ENCODE measurements at places on chromosomes 5 and 9.

- DNase-seq: no peak
Measured at GRCh38 chr9:110808599-110808980, 140.0 kb downstream of the MUSK start.

GRCh38 chr9:134210511-134210907, 46.1 kb upstream of the RNU6ATAC start:
- DNase-seq: no peak

GRCh38 chr9:122389799-122390481, 19.1 kb downstream of the PTGS1 start:
- DNase-seq: no peak

GRCh38 chr9:129497005-129497812, 123.7 kb downstream of the C9orf50 start:
- no peak for DNase-seq

DNA sequence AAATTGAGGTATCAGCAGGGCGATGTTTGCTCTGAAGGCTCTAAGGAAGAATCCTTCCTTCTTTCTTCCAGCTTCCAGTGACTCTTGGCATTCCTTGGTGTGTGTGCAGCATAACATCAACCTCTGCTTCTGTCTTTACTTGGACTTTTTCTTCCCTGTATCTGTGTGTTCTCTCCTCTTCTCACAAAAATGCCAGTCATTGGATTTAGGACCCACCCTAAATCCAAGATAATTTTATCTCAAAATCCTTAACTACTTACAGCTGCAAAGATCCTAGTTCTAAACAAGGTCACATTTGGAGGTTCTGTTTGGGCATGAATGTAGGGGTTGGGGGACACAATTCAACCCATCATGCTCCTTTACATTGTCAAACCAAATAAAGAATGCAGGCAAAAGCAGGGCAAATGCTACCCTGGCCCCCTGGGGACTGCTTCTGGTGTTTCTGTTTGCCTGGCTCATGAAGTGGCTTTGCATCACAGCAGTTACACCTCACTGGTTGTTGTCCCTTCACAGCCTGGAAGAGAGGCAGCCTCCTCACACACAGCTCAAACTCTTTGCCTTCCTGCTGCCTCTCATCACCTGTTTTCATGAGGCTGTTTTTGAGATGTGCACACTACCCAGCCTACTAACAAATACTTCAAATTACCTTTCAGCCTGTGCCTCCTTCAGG, 64.8 kb upstream of the PLCXD3 start:
- DNase-seq: no peak

DNA sequence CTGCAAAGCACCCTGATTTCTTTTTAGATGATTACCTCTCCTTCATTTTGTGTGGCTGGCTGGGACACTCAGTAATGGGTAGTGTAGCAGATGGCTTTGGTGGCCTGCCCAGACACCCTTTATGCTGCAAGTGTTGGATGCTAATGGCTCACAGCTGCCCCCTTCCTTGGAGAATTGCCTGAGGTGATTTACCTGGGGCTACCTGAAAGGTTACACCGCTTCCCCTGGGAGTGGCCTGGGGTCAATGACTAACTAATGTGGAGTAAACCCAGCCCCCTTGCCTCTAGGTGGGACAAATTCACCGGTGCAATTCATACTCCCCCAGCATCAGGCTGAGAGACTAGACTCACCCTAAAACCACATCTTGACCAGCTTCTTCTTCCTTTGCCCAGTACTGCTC, 23.5 kb upstream of the HAND1 start:
- no peak for DNase-seq

DNA sequence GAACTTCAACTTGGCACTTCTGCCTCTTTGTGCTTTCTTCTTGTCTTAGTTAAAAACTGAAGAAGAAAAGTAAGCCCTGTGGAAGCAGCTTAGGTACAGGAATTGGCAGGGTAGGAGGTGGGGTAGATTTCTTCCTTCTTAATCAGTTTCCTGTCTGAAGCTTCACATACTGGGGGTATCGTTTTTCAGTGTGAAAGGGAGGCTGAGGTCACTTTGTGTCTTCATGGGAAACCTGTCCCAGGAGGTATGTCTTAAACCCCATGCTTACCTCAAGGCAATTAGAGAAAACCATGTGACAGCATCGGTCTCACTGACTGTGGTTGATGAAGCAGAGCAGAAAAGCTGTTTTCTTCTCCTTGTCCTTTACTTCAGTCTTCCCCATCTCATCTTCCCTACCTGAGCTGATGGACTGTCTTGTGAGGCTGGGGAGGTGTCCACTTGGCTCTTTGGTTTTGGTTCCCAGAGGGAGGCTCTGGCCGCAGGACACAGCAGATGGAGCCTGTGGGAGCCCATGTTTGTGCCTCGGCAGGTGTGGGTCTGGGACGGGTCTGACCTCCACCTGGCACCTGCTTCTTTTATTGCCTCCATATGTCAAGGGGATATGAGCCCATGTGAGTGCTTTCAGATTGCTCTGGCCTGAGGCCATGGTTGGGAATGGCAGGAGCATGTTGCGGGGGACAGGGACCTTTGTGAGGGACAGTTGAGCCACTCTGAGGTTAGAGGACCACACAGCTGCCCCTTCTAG, 47.0 kb downstream of the SH3GL2 start:
- DNase-seq: no peak

DNA sequence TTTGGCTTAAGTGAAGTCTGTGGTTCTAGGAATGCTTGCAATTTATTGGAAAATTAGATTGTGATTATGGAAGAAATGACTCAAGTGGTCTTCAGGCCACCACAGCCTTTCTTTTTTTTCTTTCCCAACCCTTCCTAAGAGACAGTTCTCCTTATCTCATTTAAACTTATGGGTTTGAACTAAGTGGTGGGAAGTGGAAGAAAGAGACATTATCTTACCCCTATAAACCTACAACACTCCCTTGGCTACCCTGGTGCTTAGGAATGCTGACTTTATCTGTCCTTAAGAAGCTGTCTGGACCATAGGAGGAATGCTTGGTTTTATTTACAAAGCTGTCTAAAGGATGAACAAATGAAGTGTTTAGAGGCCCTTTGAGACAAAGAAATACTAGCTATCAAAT, 5.1 kb upstream of the ERAP1 start:
- no peak for DNase-seq

Data from NCI-H460 (cell line).